ENCODE measurements at places on chromosomes 7 and 10.

DNA sequence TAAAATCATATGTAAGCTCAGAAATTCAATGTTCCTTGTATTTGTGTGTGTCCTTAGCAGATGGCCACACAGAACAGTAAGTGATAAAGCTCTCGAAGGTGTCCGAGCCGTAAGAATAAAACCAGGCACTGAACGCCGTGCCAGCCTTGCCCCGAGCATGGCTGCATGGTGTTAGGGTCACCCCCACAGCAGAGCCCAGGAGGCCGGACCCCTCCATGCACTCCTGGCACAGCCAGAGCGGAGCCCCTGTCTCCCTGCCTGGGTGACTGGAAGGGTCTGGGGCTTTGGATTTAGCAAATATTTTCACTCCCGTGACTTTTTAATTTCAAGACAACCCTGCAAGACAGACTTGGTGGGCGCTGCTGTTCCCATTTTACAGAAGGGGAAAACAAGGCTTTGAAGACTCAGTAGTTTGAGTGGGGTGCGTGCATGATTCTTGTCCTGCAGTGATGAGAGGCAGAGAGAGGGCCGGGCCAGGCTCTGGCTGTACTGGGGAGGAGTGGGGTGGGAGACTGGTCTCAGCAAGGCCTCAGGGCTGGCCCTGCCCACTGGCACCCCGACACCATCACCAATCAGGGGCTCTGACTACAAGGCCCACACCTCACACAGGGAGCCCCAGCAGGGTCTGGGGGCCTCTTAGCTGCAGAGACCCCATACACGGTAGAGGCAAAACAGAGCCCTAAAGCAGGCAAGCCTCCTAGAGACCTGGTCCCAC lies 39.4 kb downstream of the VIPR2 start:
- DNase-seq = no peak

- no peak for DNase-seq
Observed at GRCh38 chr10:131213741-131214505, 97.6 kb downstream of the TCERG1L start.

- DNase-seq = peak; percentile 19
Observed at GRCh38 chr7:34655384-34655783, 2.6 kb upstream of the NPSR1 start.

DNA sequence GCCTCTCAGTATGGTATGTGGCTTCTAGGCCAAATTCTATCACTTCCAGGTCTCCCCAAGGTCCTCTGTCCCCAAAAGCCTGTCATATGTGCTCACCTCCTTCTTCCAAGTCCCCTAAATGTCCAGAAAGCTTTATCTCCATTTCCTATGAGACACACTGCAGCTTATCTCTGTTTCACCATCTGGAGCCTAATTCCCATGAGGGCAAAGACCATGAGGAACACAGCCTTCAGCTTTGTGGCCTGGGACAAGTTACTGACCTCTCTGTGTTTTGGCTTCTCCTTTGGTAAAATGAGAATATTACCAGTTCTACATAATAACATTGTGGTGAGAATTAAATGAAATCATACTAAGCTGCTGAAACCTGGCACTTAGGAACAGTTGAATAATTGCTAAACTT lies 19.2 kb downstream of the ST8SIA6 start:
- no peak for DNase-seq

- no peak for DNase-seq
Observed at GRCh38 chr7:2879354-2879753, 35.2 kb upstream of the GNA12 start.

GRCh38 chr7:131476740-131477139 lies 79.7 kb downstream of the PODXL start:
- no peak for DNase-seq

- DNase-seq = no peak
Observed at GRCh38 chr10:102261196-102261595, 15.9 kb downstream of the GBF1 start.

DNA sequence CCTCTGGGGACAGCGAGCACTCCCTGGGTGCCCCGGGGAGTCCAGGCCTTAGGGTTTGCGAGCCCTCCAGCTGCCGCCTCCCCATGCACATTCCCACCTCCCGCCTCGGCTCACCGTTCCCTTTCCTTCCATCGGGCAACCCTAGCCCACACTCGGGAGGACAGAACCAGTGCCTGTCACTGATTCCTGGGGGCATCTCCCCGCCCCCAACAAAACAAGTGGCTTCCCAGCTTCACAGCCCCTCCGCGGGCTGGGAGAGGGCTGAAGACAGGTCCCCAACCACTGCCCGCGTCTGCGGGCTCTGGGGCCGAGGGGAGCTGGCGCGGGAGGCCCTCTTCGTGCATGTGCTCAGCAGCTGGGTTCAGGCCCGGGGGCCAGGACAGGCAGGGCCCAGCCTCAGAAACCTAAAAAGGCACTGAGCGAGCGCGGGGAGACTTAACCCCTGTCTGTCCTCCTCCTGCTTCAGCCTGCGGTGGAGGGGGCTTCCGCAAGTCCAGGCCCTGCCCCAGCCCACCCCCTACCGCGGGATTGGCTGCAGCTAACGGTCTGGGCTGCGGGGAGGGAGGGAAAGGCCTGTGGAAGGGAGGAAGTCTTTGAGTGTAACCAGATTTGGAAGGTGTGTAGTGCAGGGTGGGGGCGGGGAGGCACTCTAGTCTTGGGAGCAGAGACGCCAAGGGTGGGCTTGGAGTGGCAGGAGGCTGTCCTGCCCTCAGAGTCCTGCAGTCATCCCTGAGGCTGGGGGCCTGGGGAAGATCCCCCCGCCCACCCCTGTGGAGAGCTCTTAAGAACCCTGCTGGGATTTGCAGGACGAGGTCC lies 1.2 kb downstream of the FLNC start:
- DNase-seq = no peak
